ENCODE measurements at places on chromosomes 2 and 18.

GRCh38 chr2:144521686-144522085 lies 1.8 kb upstream of the ZEB2 start:
- no peak for DNase-seq

DNA sequence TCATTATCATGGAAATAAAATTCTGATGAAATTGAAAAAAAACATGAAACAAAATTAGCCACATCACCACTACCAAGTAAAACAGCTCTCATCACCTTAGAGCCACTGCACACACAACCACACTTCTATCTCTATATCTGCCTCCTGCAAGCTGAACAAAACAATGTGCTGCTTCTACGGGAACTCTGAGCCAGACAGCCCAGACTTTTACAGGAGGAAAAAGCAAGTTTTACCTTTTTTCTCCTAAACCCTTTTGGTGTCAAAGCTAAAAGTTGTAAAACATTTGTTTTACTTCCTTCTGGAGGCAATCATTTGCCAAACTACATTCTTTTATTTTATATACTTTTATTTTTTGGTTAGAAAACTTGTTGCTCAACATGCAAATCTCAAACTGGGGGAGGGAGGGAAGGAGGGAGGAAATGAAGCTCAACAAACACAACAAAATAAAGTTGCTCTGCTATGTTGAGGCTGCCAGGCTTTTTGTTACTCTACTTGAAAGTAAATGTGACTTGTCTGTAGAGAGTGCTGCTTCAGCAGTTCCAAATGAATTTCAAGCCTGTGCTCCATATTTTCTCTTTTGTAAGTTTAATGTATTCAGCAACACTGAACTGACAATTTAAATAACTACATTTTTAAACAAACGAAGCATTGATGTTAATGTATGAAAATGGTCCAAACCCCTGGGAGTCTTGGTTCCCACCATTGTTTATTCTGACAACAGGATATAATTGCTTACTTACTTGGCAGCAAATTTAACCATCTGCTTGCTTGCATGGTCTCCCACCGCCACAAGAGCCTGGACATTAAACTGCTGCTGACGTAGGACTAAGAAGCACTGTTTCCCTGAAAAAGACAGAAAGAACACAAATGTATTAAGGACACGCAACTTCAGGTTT lies 24.5 kb downstream of the DARS1 start:
- no peak for DNase-seq

GRCh38 chr2:215522237-215522636 lies 86.4 kb upstream of the FN1 start:
- no peak for DNase-seq

DNA sequence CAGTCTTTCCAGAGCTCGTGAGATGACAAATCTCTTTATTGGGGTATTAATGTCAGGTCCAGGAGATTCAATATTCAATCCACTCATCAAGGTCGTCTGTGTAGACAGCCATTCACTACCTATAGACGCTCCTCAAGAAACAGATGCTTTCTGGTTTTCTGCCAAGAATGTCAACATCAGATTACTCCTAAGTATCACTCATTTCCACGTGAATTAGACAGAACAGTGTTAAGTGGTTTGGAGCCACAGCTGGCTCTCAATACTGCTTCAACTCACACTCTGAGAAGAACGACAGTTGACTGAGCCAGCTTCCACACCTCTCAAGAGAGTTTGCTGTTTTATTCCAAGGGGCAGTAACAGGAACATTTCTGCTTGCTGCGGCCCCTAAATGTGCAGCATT lies 113.5 kb upstream of the NEDD4L start:
- DNase-seq, result no peak

GRCh38 chr2:55966401-55967118 lies 43.0 kb upstream of the EFEMP1 start:
- DNase-seq, result no peak
